ENCODE measurements at places on chromosomes 3 and 15.

DNA sequence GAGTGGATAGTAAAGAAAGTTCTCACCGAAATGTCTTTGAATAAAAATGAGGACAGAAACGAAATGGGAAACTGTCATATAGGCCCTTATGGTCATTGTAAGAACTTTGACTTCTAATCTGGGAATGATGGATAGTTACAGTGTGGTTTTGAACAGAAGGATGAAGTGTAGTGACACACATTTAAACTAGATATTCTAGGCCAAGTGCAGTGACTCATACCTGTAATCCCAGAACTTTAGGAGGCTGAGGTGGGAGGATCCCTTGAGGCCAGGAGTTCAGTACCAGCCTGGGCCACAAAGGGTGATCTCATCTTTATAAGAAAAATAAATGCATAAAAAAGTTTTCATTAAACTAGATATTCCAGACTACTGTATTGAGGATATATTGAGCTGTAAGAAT lies 452.8 kb downstream of the ROBO1 start:
- DNase-seq, result no peak

- DNase-seq, result no peak
These were observed 657.5 kb upstream of the NECTIN3 start for GRCh38 chr3:110413807-110414748.

- DNase-seq, result no peak
These were observed 287.3 kb upstream of the CTDSPL start for GRCh38 chr3:37574177-37574943.

- DNase-seq, result no peak
These were observed 72.0 kb upstream of the LSAMP start for GRCh38 chr3:116517308-116517707.

- DNase-seq, result no peak
These were observed 147.1 kb upstream of the GBE1 start for GRCh38 chr3:81908561-81908960.

DNA sequence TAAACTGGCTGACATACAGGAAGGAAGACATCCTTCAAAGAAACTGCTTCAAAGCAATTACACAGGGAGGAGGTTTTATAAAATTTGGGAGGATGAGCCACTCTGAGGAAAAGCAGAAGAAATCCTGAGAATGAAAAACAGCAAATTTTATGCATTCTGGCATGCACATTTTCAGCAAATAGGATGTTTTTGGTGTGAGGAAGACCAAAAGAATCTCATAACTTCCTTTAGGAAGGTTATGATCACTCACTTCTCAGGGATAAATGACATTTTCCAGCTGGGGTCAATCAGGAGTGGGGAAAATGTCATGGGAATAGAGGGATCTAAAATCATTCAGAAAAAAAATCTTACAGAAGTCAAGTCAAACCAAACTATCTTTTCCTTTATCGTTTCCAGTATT lies 371.7 kb upstream of the CNTN6 start:
- no peak for DNase-seq

GRCh38 chr3:59660376-59660775 lies 610.6 kb upstream of the CFAP20DC start:
- no peak for DNase-seq

GRCh38 chr3:102163039-102163817 lies 271.6 kb upstream of the ZPLD1 start:
- no peak for DNase-seq

- DNase-seq, result no peak
These were observed 228.1 kb downstream of the CPNE4 start for GRCh38 chr3:131806736-131807135.

- no peak for DNase-seq
These were observed 59.3 kb upstream of the OSTN start for GRCh38 chr3:191139736-191140135.

- no peak for DNase-seq
These were observed 579.3 kb upstream of the GRM7 start for GRCh38 chr3:6281662-6282061.

DNA sequence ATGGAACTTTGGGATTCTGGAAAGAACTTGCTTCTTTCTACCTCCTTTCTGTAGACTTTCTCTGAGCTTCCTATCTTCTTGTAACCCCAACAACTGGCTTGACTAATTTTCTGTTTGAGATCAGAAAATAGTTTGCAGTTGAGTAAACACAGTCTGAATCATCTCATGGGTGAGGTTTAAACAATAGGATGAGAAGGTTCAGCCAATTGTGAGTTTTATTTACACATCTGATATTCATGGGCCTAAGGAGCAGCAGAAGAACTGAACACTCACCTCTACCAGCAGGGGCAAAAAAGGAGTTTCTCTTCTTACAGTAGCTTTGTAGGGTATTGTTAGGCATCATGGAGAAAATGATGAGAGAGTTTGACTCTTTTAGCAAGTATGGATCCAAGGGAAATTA lies 54.2 kb downstream of the DTWD1 start:
- DNase-seq, result no peak

DNA sequence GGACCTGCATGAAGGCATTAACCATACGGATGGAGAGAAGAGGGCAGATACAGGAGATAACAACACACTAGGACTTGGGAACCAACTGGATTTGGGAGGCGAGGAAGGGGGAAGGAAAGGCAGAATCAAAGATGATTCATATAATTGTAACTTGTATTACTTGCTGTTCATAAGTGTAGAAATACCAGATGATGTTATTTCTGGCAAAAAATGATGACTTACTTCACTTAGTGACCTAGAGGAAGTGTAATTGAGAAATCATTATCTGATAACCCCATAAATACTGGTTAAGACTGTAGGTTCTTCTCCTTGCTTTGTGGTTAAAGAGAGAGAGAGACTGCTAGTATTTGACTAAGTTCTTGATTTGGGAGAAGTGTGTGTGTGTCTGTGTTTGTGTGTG lies 50.5 kb upstream of the GK5 start:
- DNase-seq, result no peak

- no peak for DNase-seq
These were observed 94.3 kb upstream of the PFN2 start for GRCh38 chr3:150064971-150065370.

- no peak for DNase-seq
These were observed 140.2 kb upstream of the SPRED1 start for GRCh38 chr15:38112406-38112805.

- peak; percentile 80 for DNase-seq
These were observed 1.5 kb downstream of the ARHGEF3 start for GRCh38 chr3:56800130-56800831.

- DNase-seq, result no peak
These were observed 534.1 kb upstream of the GRM7 start for GRCh38 chr3:6326771-6327170.

DNA sequence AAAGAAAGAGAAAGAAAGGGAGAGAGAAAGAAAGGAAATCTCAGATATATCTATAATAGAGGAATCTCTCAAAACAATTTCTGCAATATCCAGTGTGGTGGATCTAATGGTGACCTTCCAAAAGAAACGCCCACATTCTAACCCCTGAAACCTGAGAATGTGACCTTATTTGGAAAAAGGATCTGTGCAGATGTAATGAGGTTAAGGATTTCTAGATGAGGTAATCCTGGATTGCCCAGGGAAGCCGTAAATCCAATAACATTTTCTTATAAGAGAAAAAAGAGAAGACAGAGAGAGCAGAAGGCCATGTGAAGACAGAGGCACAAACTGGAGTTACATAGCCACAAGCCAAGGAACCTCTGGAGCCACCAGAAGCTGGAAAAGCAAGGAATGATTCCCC lies 307.6 kb downstream of the ZBTB20 start:
- DNase-seq, result no peak

DNA sequence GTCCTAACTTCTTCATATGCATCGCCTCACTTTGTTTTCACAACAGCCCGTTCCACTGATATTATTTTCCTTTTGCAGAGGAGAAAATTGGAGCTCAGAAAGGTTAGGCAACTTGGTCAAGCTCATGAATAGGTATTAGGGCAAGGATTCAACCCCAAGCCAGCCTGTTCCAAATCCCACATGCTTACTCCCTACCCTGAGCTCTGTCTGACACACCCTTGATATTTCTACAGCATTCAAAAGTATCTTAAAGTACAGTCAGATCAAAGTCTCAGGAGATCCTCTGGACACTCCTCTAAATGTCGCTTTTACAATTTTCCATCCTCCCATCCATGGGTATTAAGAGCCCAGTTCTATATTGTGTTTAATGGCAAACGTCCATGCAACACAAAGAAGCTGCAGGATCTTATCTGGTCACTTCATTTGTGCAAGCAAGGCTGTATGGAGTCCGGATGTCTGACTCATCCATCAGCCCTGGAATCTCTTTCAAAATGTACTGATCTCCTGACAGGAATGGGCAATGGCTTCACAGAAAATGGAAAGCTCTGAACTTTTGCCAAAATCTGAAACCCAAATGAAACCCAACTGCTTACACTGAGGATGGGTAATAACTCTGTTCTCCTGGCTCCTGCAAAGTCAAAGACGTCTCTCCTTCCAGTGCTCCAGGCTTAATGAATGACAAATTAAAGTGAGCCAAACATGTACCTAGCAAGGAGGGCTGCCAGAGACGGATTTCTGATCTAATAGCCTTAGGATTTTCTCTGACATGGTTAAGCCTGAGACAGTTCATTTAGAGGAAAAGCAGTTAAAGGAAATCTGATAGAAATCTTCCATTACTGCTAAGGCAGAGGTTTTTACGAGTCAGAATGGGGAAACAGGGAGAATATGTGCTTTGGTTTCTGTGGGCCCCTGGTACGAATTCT lies 230.9 kb upstream of the RORA start:
- no peak for DNase-seq

DNA sequence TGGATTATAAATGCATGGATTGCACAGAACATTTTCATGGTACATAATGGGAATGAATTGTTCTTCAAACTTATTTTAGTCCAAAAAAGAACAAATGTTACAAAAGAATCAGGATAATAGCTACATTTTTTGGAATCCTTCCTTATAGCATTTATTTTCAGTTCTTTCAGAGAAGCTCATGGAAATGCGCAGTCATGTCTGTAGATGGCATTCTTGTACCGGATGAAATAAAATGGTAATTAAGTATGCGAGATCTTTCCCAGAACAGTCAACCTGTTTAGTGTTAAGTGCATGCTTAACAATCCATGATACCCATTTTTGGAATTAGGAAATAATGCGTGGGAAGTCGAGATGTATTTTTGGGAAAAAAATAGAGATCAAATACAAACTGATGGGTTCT lies 38.2 kb upstream of the GOLGA8B start:
- DNase-seq, result no peak

- DNase-seq, result peak; percentile 36
These were observed 11.5 kb downstream of the ITPR1 start for GRCh38 chr3:4504340-4505261.

- no peak for DNase-seq
These were observed 626.1 kb downstream of the MAGI1 start for GRCh38 chr3:65412588-65412987.

DNA sequence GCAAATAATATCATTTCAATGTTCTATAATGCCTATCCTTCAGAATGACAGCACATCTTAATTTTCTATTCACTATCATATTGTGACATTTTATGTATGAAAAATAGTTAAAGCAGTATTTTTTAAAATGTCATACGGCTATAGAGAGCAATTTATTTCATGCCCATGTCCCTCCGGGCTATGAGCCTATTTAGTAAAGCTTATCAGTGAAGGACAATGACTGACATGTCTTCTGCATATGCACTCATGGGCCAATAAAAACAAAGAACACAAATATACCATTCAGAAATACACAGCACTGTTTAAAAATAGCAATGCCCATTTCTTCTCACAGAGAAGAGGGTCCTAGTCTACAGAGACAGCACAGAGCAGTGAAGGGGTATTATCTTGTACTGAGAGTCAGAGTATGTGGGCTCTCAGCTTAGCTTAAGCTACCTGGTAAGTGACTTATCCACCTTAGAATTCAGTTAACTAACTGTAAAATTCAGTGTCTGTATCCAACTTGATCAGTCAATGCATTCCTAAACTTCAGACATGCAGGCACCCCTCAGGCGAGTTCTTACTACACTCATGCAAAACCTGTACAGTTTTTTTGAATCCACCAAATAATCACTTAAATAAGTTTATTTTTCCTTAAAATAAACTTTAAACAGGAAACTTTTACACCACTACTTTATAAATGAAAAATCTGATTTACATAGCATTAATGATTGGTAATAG lies 9.0 kb downstream of the GOLIM4 start:
- no peak for DNase-seq

- no peak for DNase-seq
These were observed 986.4 kb downstream of the ROBO1 start for GRCh38 chr3:78781351-78781750.

DNA sequence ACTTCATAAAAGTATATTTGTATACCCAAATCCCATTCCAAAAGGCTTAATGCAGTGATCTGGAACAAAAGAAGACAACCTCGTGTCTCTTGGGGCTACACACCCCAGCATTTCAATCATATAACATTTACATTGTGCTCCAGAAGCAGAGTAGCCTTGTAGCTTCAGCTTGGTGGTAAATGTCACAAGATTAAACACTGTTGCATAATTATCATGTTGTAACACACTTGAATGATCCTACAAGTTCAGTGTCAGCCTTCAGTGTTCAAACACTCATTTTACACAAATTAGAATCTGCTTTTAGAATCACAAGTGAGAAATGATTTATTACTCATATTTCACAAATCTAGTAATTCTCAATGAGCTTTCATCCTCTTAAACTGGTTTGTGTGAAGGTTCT lies 122.6 kb downstream of the CNTN3 start:
- no peak for DNase-seq

GRCh38 chr3:24495326-24495994 lies 810 bp upstream of the THRB start:
- DNase-seq, result no peak

- DNase-seq, result no peak
These were observed 29.6 kb upstream of the RPL32 start for GRCh38 chr3:12870942-12871341.

DNA sequence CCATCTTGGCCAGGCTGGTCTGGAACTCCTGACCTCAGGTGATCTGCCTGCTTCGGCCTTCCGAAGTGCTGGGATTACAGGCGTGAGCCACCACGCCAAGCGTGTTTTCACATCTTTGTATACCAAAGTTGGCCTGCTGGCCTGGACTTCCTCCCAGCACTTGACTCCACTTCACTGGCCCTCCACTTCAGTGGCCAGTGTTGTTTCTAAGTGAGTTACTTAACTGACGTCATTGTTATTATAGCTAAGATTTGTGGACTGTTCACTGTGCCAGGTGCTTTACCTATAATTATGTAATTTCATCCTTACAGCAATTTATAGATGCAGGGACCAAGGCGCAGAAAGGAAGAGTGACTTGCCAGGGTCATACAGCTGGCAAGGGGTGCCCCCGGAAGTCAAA lies 52.0 kb downstream of the HRH1 start:
- no peak for DNase-seq

DNA sequence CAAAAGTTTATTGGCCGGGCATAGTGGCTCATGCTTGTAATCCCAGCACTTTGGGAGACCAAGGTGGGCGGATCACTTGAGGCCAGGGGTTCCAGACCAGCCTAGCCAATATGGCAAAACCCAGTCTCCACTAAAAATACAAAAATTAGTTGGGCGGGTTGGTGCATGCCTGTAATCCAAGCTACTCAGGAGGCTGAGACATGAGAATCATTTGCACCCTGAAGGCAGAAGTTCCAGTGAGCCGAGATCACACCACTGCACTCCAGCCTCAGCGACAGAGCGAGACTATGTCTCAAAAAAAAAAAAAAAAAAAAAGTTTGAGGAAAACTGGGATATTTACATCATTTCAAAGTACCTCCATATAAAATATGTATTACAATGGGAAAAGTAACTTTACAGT lies 40.4 kb downstream of the ETFA start:
- DNase-seq, result no peak

- DNase-seq, result no peak
These were observed 132.8 kb upstream of the SLC24A5 start for GRCh38 chr15:47987908-47988532.

Data from stimulated activated CD8-positive, alpha-beta memory T cell treated with anti-CD3 and anti-CD28 coated beads, Interleukin-4, amount 100 ng/mL, for 48 hours (primary cell).